Activated B cell treated with CpG ODN at 0.5 μM for 24 hours (primary cell): ENCODE measurements at places on chromosomes 5 and 9. TPM values are rescaled to one million over a fixed set of nuclear protein-coding genes. Genes with fewer than 3 reads are reported as not detected.

GRCh38 chr9:12776513-12777055 is 1.8 kb downstream of the LURAP1L start:
- H3K27ac ChIP-seq, result no peak overlapping the region
- H3K4me3 ChIP-seq, result no peak overlapping the region
- no peak for DNase-seq
- no peaks in the 10 kb centered on the region for H3K36me3 ChIP-seq
- H3K27me3 ChIP-seq, result peaks cover 17% of the 10 kb centered on the region

DNA sequence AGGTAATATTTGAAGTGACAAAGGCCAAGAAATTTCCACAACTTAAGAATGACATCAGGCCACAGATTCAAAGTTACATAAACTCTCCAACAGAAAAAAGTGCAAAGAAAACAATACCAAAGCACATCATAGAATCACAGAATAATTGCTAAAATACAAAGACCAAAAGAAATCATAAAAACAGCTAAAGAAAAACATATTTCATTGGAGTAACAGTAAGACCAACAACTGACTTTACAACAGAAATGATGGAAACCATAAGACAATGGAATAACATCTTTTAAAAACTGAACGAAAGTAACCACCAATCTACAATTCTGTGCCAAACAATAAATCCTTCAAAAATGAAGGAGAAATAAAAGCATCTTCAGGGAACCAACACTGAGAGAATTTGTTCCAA is 38.3 kb downstream of the ZDHHC21 start:
- no peak for DNase-seq
- no peaks in the 10 kb centered on the region for H3K4me1 ChIP-seq
- no peak overlapping the region for H3K4me3 ChIP-seq
- peaks cover 66% of the 10 kb centered on the region for H3K36me3 ChIP-seq
- no peak overlapping the region for H3K27ac ChIP-seq

- H3K4me1 ChIP-seq, result peaks cover 81% of the 10 kb centered on the region
- no peak for DNase-seq
- no peak overlapping the region for H3K4me3 ChIP-seq
- H3K27ac ChIP-seq, result peak overlapping the region; percentile 27
- no peaks in the 10 kb centered on the region for H3K27me3 ChIP-seq
- H3K36me3 ChIP-seq, result peaks cover 8% of the 10 kb centered on the region
These were observed 3.2 kb downstream of the TGFBR1 start for GRCh38 chr9:99108131-99108530.

GRCh38 chr5:171667341-171668096 is 118.1 kb upstream of the SMIM23 start:
- H3K4me3 ChIP-seq, result no peak overlapping the region
- H3K4me1 ChIP-seq, result no peaks in the 10 kb centered on the region
- no peak overlapping the region for H3K27ac ChIP-seq

Gene SPINK5
- total RNA-seq, result not detected in 2 replicates

Gene PDE6A
- not detected in 2 replicates for total RNA-seq

Gene BARHL1
- total RNA-seq, result not detected in 2 replicates
